ENCODE measurements at places on chromosomes 3 and 15.

- DNase-seq, result no peak
Observed at GRCh38 chr3:183434992-183435391, 6.6 kb upstream of the MCF2L2 start.

GRCh38 chr3:122623031-122623829, 45.8 kb downstream of the PARP15 start:
- no peak for DNase-seq

DNA sequence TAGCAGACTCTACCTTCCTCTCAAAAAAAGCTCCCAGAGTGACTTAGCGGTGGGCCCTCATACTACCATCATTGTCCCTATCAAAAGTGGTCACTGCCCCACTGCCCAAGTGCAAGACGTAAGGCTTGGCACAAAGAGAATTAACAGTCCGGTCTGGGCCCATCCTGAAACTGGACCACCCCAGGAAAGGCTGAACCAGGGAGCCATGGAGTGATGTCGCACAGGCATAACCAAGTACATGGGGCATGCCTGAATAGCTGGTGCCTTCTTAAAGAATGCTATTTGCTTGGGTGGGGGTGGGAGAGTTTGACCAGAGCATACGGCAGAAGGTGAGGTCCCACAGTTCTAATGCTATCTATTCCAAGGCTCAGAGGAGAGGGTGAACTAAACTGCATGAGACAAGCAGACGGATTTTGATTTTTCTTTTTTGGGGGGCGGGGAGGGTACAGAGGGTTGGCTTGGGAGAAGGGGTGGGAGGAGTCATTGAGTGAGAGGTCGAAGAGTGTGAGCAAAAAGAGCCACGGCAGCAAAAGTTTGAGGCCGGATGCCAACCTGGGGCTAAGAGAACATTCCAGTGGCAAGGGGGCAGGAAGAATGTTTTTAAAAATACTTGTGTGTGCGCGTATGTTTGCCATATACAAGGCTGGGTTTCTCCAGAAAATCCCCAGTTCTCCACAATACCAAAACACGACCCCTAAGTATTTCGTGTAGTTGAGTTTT, 50.2 kb downstream of the FAM174B start:
- DNase-seq, result no peak

DNA sequence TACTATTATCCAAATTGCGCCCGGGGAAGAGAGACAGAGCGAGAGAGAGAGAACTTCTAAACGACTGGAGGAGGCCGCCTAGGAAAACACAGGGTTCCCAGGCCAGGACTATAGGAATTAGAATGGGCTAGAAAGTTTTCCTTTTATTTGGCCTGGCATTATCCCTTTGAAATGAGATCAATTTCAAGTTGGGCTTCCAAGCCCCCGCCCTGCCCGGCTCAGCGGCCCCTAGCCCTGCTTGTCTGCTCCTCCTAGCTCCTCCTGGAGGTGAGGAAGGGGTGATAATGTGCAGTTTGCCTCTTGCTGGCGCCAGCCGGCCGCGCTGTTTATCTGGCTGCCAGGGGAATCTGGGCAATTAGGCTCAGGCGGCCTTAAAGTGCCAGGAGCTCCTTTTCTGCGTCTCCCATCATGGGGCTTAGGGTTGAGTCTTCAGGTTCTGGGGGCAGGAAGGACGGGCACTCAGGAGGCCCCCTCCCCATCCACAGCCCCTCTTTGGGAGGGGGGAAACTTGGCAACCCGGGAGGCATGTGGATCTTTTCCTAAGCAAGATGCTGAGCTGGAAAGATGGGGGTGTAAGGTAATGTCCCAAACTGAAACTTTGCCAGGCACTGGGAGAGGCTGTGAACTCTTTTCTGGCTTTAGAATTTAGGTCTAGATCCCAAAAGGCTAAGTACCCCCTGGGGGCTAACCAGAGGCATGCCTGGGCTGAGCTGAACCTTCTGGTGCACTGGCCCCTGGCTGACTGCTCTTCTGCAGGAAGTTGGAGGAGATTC, 5.5 kb downstream of the SMAD6 start:
- DNase-seq, result no peak

DNA sequence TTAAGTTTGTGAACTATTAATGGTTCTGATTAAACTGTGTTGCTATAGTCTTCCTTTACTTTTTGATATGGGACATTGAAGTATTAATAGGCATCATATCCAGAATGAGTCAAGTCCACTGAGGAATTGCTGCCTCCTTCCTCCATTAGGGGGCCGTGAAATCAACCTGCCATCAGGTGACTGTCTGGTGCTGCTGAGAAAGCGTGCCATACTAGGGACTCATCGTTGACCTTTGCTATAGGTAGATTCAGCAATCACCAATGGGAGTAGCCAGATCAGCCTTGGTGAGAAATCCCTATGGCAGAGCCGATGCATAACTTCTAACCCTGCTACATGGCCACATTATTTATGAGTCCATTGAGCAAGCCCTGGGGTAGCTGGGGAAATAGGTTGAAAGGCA, 30.1 kb upstream of the SLC28A2 start:
- DNase-seq, result no peak

DNA sequence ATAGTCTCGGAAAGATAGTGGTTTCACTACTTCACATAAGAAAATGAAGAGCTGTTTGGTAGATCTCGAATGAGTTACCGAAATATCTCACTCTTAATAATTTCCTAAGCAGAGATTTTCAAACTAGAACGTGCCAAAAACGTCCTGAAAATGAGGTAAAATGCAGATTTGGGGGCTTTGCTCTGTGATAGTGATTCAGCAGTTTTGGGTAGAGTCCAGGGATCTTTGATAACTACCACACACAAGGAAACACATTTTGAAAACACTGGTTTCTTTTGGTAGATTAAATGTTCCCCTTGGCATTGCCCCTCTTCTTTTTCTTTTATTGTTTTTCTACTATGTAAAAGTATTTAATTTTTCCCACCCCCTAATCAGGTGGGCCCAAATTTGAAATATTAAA, 125.9 kb downstream of the EBLN2 start:
- peak; percentile 46 for DNase-seq

GRCh38 chr15:98906712-98907083, 100.9 kb downstream of the PGPEP1L start:
- no peak for DNase-seq

DNA sequence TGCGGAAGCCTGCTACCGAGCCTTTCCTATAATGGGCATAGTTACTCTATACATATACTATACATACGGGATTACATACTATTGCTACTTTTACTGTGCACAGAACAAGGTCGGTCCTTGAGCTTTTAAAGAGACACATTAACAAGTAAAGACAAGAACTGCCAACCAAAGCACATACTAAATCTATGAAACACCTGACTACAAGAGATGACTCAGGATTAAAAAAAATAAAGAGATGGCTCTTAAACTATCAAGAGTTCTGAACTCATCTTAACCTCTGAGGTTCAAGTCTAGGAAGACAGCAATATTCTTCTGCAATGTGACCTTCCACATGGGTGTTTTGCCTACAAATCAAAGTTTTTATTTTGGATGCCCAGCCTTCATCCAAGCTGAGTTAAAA, 106.8 kb downstream of the TNIK start:
- DNase-seq, result no peak

DNA sequence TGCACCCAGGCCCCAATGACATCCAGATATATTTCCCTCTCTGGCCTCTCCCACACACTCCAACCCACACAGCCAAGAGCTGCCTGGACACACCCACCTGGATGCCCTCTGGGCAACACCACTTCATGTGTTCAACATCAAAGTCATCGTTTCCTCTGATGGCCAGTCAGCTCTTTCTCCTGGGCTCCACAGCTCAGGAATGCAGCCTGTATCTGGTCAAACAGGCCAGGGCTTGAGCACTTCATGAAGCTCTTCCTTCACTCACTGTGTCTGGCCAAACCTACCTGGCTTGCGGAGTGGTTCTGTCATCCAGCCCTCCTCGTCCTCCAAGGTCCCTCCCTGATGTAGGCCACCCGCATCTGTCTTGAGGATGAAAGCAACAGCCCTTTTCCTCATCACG, 35.8 kb upstream of the SLC6A11 start:
- DNase-seq, result no peak

DNA sequence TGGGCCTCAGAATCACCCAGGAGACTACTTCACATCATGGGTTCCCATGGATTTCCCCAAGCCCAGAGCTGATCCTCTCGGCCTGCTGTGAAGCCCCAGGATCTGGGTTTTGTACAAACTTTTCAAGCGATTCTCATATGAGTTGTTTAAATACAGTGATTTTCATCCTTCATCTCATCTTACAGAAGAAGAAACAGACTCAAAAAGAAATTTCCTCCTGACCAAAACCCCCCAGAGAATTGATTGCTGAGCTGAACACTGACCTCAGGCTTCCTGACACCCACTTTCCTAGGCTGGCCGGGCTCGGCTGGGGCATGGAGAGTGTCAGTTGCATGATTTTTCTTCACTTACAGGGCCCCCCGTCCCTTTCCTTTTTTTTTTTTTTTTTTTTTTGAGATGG, 60.3 kb downstream of the BDH1 start:
- no peak for DNase-seq

DNA sequence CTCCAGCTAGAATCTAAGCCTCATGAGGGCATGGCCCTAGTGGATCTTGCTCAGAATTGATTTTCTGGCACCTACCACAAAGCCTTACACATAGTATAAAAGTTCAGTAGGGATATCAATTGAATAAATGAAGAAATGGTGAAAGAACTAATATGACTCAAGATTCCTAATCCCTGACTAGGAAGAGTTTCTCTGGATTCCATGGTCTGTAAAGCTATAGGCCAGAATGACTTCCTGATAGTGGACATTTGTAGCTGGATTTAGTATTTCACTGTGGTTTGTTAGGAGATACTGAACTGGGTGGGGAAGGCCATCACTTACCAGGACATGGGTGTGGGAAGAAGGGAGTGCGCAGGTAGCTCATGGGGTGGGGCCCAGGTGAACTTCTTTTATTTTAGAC, 168.9 kb downstream of the RAP2B start:
- DNase-seq, result no peak

- peak; percentile 25 for DNase-seq
Observed at GRCh38 chr3:72821161-72821781, 27.0 kb downstream of the SHQ1 start.

DNA sequence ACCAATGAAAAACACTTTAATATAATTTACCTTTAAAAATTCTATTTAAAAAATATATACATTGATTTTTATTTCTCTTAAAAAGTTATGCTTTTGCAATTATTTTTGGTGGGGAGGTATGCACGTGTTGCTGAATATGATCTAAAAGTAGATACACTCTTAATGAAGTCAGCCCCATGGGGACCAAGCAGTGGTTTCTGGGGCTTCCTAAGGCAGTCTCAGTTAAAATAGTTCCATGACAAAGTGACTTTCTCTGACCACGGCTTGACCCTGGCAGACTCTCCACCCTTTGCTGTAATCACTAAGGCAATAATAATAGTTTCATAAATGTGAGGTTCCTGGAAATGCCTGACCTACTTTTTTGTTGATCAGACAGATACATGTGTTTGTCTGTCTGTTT, 50.4 kb downstream of the CCR4 start:
- DNase-seq, result no peak

Measured in common myeloid progenitor, CD34-positive (primary cell).